ENCODE measurements at places on chromosomes 6 and 20.

- DNase-seq, result no peak
Observed at GRCh38 chr6:32189742-32190053, 304 bp downstream of the PBX2 start.

DNA sequence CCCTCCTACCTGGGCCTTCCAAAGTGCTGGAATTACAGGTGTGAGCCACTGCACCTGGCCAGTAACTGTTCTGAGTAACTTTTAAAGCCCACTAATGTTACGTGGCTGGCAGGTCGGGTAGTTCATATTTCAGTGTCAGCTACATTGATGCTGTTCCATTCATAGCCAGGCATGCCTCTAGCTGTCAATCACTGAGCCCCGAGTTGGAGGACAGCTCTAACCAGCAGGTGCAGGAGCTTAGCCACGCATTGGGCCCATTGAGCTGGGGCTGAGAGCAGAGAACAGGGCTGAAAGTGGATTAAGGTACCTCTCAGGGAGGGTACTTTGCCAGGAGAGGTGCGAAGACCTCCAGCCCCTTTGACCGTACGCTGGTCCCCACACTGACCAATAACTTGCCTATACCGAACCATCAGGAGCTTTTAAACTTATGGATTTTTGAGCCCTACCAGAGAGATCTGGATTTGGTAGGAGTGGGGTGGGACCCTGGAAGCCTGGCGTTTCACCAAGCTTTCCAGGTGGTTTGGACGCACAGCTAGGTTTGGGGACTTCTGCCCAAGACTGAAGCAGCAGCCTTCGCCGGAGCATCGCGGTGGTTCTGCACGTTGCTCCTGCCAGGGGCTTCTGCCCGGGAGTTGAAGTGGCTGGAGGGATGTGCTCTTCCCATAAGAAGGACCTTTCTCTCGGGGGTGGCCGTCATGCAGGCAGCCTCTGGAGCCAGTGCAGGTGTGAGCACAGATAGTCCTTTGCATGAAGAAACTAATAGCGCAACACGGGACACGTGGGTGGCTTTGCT, 82.6 kb downstream of the SERAC1 start:
- no peak for DNase-seq

- DNase-seq, result no peak
Observed at GRCh38 chr6:11230158-11231107, 2.0 kb downstream of the NEDD9 start.

DNA sequence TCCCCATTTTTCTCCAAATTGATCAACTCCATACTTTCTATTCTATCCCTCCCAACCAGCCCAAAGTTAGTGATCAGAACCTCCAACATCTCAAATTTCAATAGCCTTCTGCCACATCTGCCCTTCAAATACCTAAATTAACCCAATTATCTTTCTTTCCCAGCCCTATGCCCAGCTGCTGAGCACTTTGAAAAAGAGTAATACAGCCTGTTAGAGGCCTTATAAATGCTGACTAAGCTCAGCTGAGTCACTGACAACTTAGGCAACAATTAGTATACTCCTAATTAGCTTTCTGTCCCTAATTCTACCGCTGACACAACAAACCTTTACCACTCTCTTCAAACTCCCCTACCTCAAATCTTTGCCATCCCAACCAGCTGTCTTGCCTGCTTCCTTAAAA, 23.5 kb downstream of the RUNX2 start:
- DNase-seq, result no peak

GRCh38 chr6:139800837-139801236, 426.4 kb upstream of the CITED2 start:
- no peak for DNase-seq

DNA sequence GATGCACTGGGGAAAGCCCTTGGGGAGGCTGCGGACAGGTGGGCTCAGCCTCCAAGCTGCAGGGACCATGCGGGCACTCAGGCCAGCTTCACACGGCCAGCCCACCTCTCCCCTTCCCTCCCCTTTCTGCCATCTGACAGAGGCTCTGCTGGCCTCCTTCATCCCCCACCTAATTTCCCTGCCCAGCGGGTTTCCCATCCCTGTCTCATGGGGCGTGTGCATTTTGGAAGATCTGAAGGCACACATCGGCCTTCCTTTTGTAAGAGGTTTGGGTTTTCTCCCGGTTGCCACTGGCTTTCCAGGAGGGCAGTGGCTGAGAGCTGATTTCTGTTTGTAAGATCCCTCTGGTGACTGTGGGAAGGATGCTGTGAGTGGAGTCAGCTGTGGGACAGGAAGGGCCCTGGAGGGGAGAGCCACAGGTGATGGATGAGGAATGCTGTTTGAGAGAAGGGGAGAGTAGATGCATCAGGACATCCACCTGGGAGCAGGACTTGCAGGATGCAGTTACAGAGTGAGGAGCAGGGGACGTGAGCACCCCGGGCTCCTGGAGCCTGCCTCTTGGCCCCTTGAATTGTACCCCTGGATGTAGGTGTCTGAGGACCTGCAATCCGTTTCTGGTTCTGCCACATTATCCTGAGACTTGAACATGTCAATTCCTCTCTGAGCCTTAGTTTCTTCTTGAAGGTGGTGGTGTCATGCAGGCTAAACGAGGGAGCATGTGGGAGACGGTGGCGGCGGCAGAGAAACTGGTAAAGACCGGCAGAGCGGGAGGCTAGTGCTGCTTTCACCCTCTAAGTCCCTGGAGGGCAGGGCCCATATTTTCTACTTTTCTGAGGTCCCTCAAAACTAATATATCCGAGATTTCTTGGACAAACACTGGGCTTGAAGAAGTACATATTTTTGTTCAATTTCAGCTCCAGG, 5.9 kb upstream of the TUBB1 start:
- no peak for DNase-seq

GRCh38 chr6:144647406-144647964, 362.4 kb downstream of the UTRN start:
- DNase-seq, result no peak

GRCh38 chr6:3510617-3511016, 53.8 kb upstream of the SLC22A23 start:
- DNase-seq, result no peak
